Endothelial cell (in vitro differentiated cells): ENCODE measurements at places on chromosomes 1 and 21.

DNA sequence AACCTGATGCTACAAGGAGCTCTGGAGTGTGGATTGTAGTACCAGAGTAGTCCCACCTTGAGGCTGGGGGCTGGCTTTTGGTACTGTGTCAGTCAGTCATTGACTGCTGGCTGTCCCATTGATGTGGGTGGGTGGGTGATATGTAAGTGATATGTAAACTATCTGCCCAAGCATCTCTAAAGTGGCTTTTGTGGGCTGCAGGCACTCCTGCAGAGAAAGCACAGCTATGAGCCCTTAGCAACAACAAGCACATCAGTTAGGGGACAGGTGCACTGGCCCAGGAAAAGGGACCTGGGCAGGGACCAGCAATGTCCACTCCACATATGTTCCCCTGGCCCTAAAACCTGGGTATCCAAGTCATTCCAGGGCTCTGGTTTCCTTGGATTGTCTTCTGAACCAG lies 109.9 kb downstream of the TAS1R2 start:
- DNase-seq, result no peak

GRCh38 chr1:212013672-212014071 lies 21.7 kb downstream of the INTS7 start:
- DNase-seq, result no peak

GRCh38 chr1:36384542-36385409 lies 948 bp downstream of the STK40 start:
- DNase-seq, result peak; percentile 40

- DNase-seq, result no peak
Measured at GRCh38 chr1:111604931-111605330, 14.7 kb upstream of the RAP1A start.

- no peak for DNase-seq
Measured at GRCh38 chr1:212379366-212379765, 35.3 kb downstream of the PACC1 start.

DNA sequence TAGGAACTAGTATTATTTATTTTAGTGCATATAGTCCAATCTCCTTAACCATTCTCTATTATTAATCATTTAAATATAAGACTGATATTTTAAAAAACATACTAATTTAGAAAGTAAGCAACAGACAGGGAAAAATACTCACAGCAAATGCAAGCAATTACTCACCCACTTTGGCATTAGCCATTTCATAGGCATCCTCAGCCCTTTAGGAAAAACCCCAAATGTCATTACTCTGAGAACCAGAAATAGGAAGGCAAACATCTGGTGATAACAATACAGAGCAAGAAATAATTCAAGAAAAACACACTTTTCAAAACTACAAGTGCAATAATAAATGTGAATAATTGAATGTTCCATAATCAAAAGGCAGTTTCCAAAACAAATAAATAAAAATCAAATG lies 545.1 kb downstream of the PLPP3 start:
- no peak for DNase-seq

DNA sequence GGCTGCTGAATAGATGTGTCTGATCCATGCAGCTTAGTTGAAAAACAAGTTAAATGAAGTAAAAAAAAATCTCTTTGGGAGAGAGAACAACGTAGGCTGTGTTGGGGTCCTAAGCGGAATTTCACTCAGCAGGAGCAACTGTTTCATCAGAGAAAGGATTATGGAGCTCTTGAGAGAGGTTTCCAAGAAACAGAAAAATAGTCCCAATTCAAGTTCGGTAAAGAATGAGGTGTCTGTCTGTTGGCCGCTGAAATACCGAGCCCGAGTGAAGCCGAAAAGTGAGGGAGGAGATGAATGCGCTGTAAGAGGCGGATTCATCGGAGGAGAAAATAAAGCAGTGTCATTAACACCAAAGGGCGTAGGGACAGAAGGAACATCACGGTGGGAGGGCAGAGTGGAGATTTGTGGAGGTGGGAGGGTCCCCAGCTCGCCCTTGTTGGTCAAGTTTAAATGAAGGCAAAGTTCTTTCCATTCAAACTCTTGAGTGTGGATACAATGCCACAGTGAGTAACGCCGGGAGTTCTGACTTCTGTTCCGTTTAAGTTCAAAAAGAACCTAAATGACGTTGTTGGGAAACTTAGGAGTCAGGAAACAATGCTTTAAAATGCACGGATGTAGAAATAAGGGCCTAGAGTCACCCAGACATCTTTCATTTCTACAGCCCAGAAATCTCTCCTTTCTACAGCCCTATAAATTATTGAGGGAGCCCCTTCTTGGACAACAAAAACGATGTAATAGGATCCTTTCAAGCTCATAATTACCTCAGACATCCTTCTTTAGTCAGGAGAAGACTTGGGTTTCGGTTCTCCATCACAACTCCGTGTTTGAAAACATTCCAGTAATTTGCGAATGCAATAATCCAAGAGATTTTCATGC lies 15.6 kb upstream of the SLC45A1 start:
- DNase-seq, result no peak

GRCh38 chr1:25955553-25955952 lies 42.3 kb downstream of the PAFAH2 start:
- no peak for DNase-seq

DNA sequence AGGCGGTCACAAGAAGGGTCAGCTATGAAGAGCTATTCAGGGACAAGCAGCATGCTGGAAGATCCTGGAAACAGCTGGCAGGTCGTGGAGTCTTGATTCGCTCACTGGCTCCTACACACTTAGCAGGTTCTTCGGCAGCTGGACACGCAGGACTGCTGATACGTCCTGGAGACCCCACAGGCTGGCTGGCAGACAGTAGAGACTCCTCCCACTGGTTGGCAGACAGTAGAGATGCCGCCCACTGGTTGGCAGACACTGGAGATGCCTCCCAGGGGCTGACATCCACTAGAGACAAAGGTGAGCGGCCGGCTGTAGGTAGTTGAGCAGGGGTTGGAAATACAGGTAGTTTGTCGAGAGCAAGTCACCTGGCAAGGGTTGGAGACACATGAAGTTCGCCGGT lies 466 bp downstream of the KRTAP11-1 start:
- DNase-seq, result no peak

DNA sequence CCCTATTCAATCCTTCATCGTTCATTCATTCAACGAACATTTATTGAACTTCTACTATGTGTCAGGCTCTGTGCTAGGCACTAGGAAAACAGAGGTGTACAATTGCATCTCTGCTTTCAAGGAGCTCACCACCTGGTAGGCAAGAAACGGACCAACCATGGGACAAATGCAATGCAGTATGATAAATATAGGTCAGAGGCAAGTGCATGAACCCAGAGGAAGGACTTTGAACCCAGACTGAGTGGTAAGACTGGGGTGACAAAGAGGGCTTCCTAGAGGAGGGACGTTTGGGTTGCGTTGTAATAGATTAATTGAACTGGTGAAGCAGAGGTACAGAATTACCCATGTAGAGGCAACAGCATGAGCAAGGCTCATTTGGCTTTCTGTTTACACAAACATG lies 16.4 kb downstream of the CD2 start:
- no peak for DNase-seq

DNA sequence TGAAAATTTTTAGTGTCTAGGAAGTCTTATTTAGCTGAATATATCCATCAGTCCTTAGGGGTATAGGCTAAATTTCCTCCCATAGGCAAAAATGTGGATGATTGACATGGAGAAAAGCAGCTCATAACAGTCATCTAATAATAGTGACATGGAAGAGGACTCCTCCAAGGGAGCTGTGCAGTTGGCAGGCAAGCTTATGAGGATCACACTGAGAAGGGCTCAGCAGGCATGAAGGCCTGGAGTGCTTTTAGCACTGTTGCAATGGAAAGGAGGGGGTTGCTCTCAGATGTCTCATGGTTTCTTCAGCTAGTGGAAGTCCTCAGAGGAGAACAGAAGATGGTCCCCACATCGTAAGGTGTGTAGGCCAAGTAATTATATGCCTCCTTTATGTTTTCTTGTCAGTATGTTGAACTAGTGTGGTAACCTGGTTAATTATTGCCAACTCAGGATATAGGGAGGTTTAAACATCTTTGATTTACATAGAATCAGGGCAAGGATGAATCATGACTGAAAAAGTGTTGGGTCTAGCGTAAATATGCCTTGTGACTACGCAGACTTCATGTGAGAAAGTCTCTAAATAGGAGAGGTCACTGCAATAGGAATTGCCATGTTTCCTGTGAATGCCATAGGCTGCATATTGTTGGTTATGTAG lies 18.9 kb downstream of the VN1R5 start:
- DNase-seq, result no peak

DNA sequence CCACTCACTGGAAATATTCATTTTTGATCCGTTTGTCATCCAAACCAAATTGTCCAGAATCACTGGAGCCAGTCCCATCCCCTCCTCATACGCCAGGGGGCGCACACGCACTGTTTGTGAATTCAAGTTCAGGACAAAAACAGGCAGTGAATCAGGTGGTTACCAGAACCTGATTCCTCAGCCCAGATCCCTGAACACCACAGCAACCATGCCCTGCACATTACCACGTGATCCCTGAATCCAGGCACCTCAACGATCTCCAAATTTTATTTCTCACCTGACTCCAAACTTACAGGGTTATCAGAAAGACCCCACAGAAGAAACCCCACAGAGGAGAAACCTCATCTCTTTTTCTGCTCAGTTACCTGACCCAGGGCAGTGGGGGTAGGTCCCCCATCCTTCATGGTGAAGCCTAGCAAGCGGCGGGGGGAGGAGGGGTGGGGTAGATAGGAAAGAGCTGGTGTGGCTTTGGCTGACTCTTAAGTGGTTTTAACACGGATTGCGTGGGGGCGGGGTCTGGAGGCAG lies 1.4 kb upstream of the PTPRF start:
- DNase-seq, result peak; percentile 84
